ENCODE measurements at places on chromosomes 7 and 10. TPM values are rescaled to one million over a fixed set of nuclear protein-coding genes. Genes with fewer than 3 reads are reported as not detected.

Gene PCDH15
- 0.15 TPM for total RNA-seq

Gene PTPRN2
- total RNA-seq: 4.5 TPM

Gene CYP2C19
- not detected for total RNA-seq

Gene MRPS33
- total RNA-seq: 62.6 TPM

Gene SLC26A5
- 0.40 TPM for total RNA-seq

Gene HOGA1
- 0.28 TPM for total RNA-seq

- H3K27me3 ChIP-seq: no peaks in the 10 kb centered on the region
- H3K27ac ChIP-seq: no peak overlapping the region
- no peak for DNase-seq
- no peak overlapping the region for H3K4me3 ChIP-seq
Measured at GRCh38 chr10:14407567-14407966, 76.8 kb upstream of the FRMD4A start.

DNA sequence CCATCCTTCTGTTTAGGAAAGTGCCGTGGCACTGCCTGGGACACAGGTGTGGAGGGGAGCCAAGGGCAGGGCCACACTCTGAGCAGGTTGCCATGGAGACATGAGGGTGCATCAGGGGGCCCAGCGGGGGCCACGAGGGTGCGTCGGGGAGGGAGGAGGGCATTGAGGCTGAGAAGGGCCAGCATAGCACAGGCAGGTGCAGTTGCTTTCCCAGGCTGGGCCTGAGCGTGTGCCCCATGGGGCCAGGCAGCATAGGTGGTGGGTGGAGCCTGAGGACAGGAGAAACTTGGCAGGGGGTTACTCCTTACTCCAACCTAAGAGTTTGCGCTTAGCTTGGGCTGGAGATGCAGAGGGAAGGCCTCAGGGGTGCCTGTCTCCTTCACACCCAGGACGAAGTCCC lies 15.2 kb downstream of the YKT6 start:
- H3K27ac ChIP-seq: no peak overlapping the region
- DNase-seq: no peak
- no peaks in the 10 kb centered on the region for H3K4me1 ChIP-seq
- H3K27me3 ChIP-seq: no peaks in the 10 kb centered on the region

DNA sequence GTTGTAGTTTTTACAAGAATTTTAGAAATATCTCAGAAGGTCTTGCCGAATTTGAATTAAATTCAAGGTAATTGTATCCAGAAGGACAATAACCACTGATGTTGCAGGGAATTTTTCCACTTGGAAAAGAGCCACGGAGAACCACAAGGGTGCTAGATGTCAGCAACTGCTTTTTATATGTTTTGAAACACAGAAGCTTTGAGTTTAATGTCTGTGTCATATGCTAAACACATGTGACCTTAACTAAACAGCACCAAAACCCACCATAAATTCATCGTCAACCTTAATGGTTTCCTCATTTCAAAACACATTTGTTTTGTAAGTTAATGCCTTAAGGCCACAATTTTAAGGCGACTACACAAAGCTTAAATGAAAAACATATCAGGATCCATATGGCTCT lies 106.9 kb downstream of the COL28A1 start:
- no peaks in the 10 kb centered on the region for H3K27me3 ChIP-seq
- no peak for DNase-seq
- no peak overlapping the region for H3K27ac ChIP-seq

DNA sequence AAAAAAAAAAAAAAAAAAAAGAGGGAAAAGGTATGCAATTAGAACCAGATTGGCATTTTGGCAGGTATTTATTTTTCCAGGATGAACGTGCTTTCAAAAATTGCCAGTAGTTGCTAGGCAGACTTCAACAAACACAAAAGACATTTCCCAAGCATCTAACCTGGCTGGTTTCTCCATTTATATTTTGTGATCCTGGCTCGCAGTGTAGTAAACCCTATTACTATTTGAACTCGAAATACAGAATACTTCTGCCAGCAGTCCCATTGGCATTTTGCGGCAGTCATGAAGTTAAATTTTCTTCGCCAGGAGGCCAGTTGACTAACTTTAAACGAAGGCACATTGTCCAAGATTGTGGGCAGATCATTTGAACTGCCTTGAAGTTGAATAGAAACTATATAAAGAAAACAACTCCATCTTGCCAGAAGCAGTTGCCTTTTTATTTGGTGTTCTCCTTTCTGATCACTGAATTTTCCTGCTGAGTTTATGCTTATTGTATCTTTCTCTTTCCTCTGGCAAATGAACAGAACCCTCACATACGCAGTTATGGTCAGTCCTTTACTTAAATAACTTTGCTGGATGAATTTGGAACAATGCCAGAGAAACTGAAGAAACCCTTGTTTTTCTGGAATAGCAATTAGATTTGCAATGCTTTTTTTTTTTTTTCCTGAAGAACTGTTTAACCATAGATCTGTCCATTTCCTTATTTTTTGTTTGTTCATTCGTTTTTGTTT lies 132.9 kb downstream of the BICC1 start:
- H3K36me3 ChIP-seq: no peaks in the 10 kb centered on the region
- no peaks in the 10 kb centered on the region for H3K27me3 ChIP-seq
- no peaks in the 10 kb centered on the region for H3K4me1 ChIP-seq
- no peak overlapping the region for H3K4me3 ChIP-seq
- H3K27ac ChIP-seq: no peak overlapping the region

- H3K4me3 ChIP-seq: no peak overlapping the region
- H3K27me3 ChIP-seq: no peaks in the 10 kb centered on the region
- H3K27ac ChIP-seq: no peak overlapping the region
- H3K4me1 ChIP-seq: peaks cover 3% of the 10 kb centered on the region
- no peak for DNase-seq
- H3K36me3 ChIP-seq: no peaks in the 10 kb centered on the region
Measured at GRCh38 chr10:44209811-44210210, 175.1 kb downstream of the CXCL12 start.

DNA sequence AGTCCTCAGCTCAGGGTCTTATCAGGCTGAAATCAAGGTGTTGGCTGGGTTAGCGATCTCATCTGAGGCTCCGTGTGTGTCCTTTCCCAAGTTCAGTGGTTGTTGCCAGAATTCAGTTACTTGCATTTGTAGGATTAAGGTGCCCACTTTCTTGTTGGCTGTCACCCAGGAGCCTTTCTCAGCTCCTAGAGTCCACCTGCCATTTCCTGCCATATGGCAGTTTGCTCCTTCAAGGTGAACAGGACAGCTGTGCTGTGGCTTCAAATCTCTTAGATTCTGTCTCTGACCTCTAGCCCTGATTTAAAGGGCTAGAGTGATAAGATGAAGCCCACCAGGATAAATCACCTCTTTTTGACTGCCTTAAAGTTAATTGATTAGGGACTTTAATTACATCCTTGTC lies 1.0 kb upstream of the HIF1AN start:
- no peaks in the 10 kb centered on the region for H3K27me3 ChIP-seq
- no peaks in the 10 kb centered on the region for H3K4me1 ChIP-seq
- H3K27ac ChIP-seq: no peak overlapping the region
- peaks cover 15% of the 10 kb centered on the region for H3K36me3 ChIP-seq
- no peak for DNase-seq

DNA sequence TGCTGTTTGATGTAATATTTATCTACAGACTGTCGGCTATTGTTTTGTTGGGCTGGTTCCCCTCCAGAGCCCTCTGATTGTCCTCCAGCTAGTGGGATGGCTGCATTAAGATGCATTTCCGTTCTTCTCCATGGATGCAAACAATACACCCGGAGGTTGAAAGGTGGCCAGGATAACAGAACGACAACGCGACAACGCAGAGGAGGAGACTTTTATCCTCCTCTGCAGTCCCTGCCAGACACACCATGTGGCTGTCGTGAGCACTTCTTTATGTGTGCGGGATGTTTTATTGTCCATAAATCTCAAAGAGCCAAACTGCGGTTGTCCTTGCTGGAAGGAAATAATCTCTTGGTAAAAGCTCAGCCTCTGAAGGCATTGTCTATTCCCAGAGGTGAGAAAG lies 39.1 kb upstream of the TCERG1L start:
- no peaks in the 10 kb centered on the region for H3K36me3 ChIP-seq
- no peak overlapping the region for H3K27ac ChIP-seq
- no peak overlapping the region for H3K4me3 ChIP-seq

DNA sequence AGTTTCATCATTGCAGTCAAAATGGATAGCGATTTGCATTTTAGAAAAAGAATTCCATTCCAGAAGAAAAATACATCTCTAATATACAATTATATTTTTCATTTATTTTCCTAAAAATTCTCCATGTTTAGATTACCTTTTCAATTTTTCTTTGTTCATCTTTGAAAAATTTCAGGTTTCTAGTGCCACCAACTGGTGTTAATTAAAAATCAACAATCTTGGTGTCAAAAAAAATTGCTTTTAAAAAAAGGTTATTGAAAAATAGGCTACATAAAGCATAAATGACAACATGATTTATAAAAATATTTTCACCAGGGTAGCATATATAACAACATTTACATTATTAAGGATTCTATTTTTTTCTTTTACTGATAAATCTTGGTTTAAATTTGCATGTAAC lies 53.0 kb downstream of the CCDC186 start:
- no peak for DNase-seq
- H3K4me3 ChIP-seq: no peak overlapping the region
- no peaks in the 10 kb centered on the region for H3K4me1 ChIP-seq
- H3K27ac ChIP-seq: no peak overlapping the region
- peaks cover 16% of the 10 kb centered on the region for H3K36me3 ChIP-seq

DNA sequence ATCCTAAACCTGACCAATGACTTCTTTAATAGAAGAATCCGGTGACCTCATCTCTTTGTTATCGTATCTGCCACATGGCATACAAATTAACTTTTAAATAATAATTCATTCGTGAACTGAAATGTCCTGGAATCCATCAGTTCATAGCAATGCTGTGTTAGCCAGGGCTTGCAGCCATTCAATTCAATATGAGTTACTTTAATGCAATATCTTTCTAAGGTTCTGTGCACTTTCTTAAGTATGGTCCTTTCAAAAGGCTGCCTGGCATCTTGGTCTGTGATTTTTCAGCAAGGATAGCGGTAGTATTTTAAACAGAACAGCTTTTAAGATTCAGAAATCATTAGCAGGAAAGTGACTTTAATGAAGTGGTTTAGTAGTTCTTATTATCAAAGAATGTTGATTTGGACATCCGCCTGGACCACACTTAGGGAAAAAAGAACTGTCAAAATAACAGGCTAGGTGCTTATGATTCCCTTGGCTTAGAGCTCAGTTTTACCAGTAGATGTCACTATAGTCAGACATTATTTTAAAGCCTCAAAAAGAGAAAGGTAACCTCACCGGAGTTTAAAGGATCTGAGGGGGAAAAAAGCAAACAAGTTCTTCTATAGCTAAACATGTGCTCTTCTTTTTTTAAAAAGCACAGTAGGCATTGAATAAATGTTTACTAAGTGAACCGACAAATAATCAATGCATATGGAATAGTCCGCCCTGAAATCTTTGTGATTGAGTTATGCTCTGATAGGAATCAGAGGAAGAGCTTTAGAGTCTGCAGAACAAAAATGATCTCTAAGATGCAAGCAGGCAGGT lies 22.7 kb downstream of the SLC35G1 start:
- peak overlapping the region; percentile 3 for H3K4me3 ChIP-seq
- no peaks in the 10 kb centered on the region for H3K27me3 ChIP-seq
- no peaks in the 10 kb centered on the region for H3K36me3 ChIP-seq
- DNase-seq: no peak

GRCh38 chr10:117550599-117551329 lies 8.2 kb downstream of the EMX2 start:
- peaks cover 29% of the 10 kb centered on the region for H3K4me1 ChIP-seq
- no peak overlapping the region for H3K4me3 ChIP-seq
- no peak overlapping the region for H3K27ac ChIP-seq
- H3K36me3 ChIP-seq: no peaks in the 10 kb centered on the region
- peaks cover 98% of the 10 kb centered on the region for H3K27me3 ChIP-seq
- DNase-seq: no peak

DNA sequence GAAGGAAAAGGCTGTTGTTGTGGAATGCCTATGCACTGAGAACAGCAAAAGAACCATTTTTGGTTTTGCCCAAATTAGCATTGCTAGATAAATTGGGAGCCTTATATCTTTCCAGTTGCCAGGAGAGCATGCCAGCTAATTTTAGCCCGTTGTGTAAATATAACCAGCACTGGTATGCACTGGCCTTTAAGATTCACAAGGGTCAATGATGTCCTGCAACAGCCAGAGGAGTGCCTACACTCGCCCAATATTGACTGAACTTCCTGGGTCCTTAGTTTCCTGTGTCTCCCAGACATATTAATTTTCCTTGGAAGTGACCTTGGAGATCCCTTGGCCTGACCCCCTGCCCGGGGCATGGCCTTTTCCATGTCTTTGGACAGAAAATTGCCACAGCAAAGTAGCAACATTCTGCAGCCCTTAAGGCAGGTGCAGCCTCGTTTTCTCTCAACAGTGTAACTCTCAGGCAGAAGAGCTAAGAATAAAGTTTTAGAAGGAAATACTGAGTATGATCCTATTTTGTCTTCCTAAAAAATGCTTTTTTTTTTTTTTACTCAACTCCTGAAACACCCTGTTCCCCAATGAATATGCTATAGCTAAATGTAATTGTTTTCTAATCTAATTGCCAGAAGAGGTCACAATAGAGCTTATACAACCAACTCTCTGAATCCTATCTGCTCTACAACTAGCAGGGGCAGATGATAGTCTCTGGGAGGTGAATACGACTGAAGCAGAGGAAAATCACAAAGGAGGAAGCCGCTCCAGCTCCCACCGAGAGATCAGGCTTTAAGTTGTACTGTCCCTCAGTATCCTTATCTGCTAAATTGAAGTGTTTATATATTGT lies 131.9 kb upstream of the PCGF5 start:
- no peaks in the 10 kb centered on the region for H3K27me3 ChIP-seq
- no peak overlapping the region for H3K27ac ChIP-seq
- H3K4me3 ChIP-seq: no peak overlapping the region
- H3K36me3 ChIP-seq: no peaks in the 10 kb centered on the region
- no peak for DNase-seq

DNA sequence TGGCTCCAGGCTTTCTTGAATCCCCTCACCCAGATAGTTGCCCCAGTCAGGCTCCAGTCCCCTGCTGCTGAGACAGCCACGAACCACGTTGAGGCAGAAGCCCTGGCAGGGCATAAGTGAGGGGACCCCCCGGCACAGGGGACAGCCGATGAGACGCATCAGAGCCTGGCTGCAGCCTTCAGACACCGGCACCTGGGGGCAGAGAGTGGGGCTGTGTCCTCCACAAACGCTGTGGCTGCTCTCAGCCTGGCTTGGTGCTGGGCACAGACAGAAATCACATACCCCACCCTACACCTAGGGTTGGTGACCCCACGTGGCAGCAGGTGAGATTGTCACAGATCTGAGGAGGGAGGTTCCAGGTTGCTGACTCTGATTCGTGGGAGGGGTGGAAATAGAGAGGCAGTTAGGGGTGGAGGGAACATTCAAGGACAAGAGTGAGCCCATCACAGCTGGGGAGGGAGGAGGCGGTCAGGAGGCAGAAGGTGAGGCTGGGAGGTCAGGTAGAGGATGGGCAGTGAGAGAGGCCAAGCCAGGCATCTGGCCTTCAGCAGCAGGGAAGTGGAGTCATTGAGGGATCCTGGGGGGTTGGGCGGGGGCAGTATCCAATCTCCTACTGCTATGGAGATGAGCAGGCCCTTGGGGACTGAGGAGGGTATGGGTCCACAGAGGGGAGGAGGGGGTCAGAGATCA lies 3.2 kb downstream of the GPC2 start:
- no peak overlapping the region for H3K4me3 ChIP-seq
- H3K36me3 ChIP-seq: peaks cover 3% of the 10 kb centered on the region
- peaks cover 13% of the 10 kb centered on the region for H3K27me3 ChIP-seq

- H3K4me3 ChIP-seq: no peak overlapping the region
- no peaks in the 10 kb centered on the region for H3K27me3 ChIP-seq
- no peaks in the 10 kb centered on the region for H3K36me3 ChIP-seq
- no peaks in the 10 kb centered on the region for H3K4me1 ChIP-seq
Measured at GRCh38 chr10:1644191-1644711, 93.1 kb downstream of the ADARB2 start.

All from H1 (cell line).